Omental fat pad (tissue), 4 donors: ENCODE measurements at places on chromosomes 13 and 19. TPM values are rescaled to one million over a fixed set of nuclear protein-coding genes. Genes with fewer than 3 reads are reported as not detected.

The ICAM1 gene
- total RNA-seq = 286 TPM

DNA sequence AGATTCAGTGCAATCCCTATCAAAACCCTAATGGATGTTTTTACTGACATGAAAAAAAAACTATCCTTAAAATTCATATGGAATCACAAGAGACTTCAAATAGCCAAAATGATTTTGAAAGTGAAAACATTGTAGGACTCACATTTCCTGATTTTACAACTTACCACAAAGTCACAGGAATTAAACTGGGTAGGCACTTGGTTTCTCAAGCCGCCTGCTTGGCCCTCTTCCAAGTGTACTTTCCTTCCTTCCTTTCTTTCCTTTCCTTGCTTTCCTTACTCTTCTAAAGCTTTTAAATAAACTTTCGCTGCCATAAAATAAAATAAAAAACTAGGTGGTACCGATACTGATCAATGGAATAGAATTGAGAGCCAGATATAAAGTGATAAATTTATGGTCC is 21.0 kb upstream of the CD33 start:
- no peak for DNase-seq

DNA sequence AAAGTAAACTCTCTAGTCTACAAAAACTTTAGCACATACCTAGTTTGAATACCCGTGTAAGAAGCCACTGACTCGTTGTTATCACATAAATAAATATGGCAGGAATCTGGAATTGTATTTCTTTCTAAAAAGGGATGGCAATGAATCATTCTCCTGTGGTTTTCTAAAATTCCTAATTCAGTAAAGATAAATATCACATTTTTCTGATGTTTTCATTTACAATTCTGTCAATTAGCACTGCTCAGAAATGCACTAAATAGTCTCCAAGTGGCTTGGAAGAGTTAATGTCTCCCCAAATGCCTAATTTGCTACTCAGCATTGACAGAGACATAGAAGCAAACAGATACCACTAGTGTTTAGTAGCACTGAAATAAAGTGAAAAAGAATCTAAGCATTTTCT is 547.7 kb upstream of the SLITRK1 start:
- DNase-seq = no peak

DNA sequence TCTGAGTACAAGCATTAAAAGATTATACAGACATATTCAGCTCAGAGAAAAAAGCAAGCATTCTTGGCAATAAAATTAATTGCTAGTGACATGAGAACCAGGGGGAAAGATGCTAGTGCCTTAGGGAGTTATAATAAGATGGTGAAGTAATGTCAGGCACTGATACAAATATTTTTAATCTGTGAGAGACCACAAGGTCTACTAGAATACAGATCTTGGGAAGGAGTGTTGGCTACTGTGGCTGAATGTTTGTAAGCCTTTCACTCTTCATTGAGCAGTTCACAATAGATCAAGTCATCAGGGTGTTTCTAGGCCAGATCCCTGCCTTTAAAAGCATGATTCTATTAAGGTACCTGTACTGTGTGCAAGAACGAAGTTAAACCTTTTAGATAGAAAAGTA is 16.4 kb downstream of the FREM2 start:
- no peak for DNase-seq

GRCh38 chr13:94343243-94343585 is 136.3 kb downstream of the DCT start:
- no peak for DNase-seq

DNA sequence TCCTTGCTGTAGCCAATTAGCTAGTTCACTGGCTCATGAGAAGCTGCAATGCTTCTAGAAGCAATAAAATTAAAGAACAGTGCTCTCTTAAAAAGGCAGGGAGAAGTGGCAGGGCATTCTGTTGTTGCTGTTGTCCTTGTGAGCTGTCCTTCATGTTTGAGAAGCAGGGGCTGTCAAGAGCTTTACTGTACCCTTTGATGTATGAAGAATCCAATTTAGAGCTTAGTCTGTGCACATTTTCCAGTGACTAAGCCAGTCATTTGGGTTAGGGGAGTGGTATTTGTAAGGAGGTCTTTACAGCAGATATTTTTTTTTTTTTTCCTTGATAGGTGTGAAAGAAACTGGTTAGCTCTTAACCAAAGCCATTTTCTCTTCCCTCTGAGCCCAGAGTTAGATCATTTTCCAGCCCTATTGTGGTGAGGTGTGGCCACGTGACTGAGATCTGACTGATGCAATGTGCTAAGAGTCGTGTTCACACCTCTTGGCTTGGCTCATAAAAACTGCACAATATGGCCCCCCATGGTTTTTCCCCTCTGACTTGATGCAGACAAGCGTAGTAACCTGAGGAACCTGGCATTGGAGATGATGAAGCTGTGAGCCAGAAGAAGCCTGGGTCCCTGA is 309.6 kb upstream of the TMTC4 start:
- DNase-seq = no peak

- peak; percentile 35 for DNase-seq
These were observed at the start of gene ZNF865 for GRCh38 chr19:55605637-55606470. Gene ZNF865 (plus strand): TSS chr19:55605647. CDS start chr19:55613619, 7,972 bp downstream.

GRCh38 chr19:6278740-6279619 is 795 bp downstream of the MLLT1 start:
- DNase-seq = no peak
